ENCODE measurements at places on chromosomes 5 and 9. TPM values are rescaled to one million over a fixed set of nuclear protein-coding genes. Genes with fewer than 3 reads are reported as not detected.

Gene PCDHA1
- total RNA-seq = not detected

Gene MYMK
- total RNA-seq = not detected

Gene PCDHGB1
- 0.73 TPM for total RNA-seq

Gene ADGRD2
- total RNA-seq = not detected

Gene FABP6
- not detected for total RNA-seq

Gene SYNPO
- total RNA-seq = 1.5 TPM

Data from subcutaneous preadipocyte (primary cell).